ENCODE measurements at places on chromosomes 12 and 14.

DNA sequence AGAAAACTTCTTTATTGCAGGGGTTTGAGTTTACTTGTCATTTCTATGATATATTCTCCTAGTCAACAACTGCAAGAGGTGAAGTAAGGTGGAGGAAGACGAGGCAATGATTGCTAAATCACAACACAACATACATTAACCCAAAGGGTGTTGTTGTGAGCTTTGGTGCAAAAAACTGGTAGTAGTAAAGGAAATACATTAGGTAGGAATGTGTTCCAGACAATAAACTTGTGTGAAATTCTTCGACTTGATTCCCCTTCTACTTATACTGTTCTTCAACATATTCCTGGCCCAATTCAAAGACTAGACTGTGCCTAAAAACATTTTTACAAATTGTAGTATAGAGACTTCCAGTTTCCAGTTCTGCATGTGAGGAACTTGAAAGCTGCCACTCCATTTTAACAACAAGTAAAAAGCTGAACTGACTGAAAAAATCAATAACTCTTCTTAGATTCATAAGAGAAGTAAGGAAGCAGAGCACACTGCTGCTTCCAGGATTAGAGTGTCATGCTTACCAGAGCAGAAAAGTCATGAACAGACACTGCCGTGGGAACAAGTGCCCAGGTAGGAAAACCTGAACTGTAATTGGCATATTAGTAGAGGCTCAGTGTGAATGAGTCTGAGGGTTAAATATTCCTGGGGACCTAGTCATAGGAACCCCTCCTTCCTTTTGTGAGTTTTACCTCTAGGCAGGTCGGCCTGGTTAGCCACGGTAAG lies 22.2 kb downstream of the COX8C start:
- DNase-seq: peak; percentile 83

DNA sequence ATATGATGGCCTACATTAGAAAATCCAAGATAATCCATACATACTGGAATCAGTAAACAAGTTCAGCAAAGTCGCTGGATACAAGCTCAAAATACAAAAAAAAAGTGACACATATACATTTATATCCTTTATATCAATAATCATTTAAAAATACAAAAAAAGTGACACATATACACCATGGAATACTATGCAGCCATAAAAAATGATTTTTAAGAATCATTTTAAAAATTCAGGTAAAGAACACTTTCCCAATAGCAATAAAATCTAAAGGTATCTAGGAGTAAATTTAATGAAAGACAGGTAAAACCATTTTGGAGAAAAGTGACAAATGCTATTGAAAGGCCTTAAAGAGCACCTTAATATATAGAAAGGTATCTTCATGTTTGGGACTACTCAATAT lies 111.9 kb downstream of the NTN4 start:
- DNase-seq: no peak

- no peak for DNase-seq
Observed at GRCh38 chr12:78338054-78338785, 507.5 kb downstream of the NAV3 start.

GRCh38 chr12:29625359-29625953 lies 128.0 kb upstream of the OVCH1 start:
- DNase-seq: no peak

- no peak for DNase-seq
Observed at GRCh38 chr12:14828892-14829291, 14.4 kb downstream of the ART4 start.

GRCh38 chr12:104307655-104308000 lies 4.1 kb downstream of the EID3 start:
- DNase-seq: no peak

DNA sequence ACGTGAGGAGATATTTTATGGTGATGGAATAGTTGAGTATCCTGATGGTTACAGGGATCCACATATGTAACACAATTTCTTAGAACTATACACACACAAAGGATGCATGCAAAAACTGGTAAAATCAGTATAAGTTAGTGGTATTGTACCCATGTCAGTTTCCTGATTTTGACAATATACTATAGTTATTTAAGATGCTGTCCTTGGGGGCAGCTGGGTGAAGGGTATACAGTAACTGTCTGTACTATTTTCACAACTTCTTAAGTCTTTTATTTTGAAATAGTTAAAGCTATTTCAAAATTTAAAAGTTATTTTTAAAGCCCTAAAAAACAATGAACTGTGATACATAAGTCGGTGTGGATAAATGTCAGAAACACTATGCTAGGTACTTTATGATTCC lies 24.5 kb upstream of the POLR3B start:
- no peak for DNase-seq

GRCh38 chr12:46790066-46790465 lies 35.7 kb downstream of the SLC38A4 start:
- DNase-seq: no peak

GRCh38 chr14:94689985-94690400 lies 77.8 kb downstream of the SERPINA3 start:
- no peak for DNase-seq

- no peak for DNase-seq
Observed at GRCh38 chr12:23221066-23221465, 596.1 kb downstream of the ETNK1 start.

DNA sequence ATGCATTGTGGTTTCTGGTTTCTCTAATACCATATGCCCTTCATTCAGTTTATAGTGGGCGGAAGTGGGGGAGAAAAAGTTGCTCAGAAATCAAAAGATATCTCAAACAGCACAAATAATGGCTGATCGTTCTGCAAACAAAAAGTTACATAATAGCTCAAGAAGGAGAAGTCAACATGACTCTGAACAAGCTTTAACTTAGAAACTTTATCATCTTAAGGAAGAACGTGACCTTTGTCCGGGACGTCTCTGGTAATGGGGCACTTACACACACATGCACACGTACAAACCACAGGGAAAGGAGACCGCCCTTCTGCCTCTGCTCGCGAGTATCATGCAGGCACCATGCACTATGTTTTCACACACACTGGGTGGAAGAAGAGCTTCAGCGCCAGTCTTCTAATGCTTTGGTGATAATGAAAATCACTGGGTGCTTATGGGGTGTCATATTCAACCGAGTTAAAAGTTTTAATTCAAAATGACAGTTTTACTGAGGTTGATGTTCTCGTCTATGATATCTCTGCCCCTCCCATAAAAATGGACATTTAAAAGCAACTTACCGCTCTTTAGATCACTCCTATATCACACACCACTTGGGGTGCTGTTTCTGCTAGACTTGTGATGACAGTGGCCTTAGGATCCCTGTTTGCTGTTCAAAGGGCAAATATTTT lies 4.7 kb downstream of the FOS start:
- peak; percentile 17 for DNase-seq

DNA sequence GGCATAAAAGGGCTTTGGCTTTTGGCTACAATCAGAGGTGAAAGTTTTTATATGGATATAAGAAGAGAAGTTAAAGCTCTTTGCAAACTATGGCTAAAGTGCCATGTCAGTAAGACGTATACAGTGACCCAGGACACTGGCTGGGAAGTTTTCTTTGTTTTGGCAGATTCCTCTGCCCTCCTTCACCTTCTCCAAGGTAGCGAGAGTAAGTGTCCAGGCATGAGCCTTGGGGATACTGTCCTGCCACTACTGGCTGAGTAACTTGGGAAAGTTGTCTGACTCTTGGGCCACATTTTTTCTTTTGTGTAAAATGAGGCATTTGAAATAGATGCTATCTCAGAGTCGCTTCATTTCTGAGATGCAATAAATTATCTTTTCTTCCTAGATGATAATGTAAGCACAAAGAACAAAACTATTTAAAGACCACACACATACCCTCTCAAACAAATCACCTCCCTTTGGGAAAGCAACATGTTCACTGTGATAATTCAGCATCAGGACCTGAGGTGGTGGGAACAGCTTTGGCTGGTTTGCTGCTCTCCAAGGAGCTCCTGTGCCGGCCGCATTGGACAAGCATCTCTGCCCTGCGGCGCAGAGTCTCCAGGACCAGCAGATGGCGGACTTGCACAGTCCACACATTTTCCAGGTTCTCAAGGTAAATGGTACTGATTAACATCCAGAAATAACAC lies 106.3 kb downstream of the PTCSC3 start:
- peak; percentile 79 for DNase-seq
